ENCODE measurements at places on chromosomes 6 and 20. TPM values are rescaled to one million over a fixed set of nuclear protein-coding genes. Genes with fewer than 3 reads are reported as not detected.

PRDM13 gene
- not detected for total RNA-seq

SLC35D3 gene
- total RNA-seq, result not detected

RAET1E gene
- total RNA-seq, result 0.28 TPM

SEC63 gene
- 120 TPM for total RNA-seq

PXDC1 gene
- total RNA-seq, result 41.0 TPM

HTR1E gene
- total RNA-seq, result not detected

GSTA2 gene
- not detected for total RNA-seq

NELFE gene
- 47.8 TPM for total RNA-seq

CST5 gene
- total RNA-seq, result not detected

IPCEF1 gene
- 18.8 TPM for total RNA-seq

HAO1 gene
- total RNA-seq, result not detected

ZNF318 gene
- total RNA-seq, result 26.7 TPM

BEND6 gene
- 0.97 TPM for total RNA-seq

CARMIL1 gene
- total RNA-seq, result 32.5 TPM

LRRC73 gene
- 0.28 TPM for total RNA-seq

AHI1 gene
- 12.6 TPM for total RNA-seq

ADGRF5 gene
- 250 TPM for total RNA-seq

BFSP1 gene
- 3.5 TPM for total RNA-seq

CST2 gene
- not detected for total RNA-seq

OLIG3 gene
- total RNA-seq, result not detected

BIRC7 gene
- total RNA-seq, result not detected

ATG5 gene
- total RNA-seq, result 27.5 TPM

NRSN1 gene
- not detected for total RNA-seq

EPHA7 gene
- 12.1 TPM for total RNA-seq

MOXD1 gene
- total RNA-seq, result 0.08 TPM

BTN1A1 gene
- total RNA-seq, result 1.4 TPM

KCNK15 gene
- not detected for total RNA-seq

LGSN gene
- total RNA-seq, result not detected

CCN6 gene
- total RNA-seq, result not detected

RAB44 gene
- not detected for total RNA-seq

ZSCAN12 gene
- total RNA-seq, result 9.5 TPM

CLPSL2 gene
- total RNA-seq, result not detected

KATNA1 gene
- 12.5 TPM for total RNA-seq

MEA1 gene
- total RNA-seq, result 61.0 TPM

BEND3 gene
- 5.8 TPM for total RNA-seq

SIRPD gene
- not detected for total RNA-seq

RAET1G gene
- 3.8 TPM for total RNA-seq

VSX1 gene
- not detected for total RNA-seq

TM9SF4 gene
- 46.0 TPM for total RNA-seq

All from endothelial cell (in vitro differentiated cells).